Type B pancreatic cell (in vitro differentiated cells): ENCODE measurements at places on chromosomes 5 and 9. TPM values are rescaled to one million over a fixed set of nuclear protein-coding genes. Genes with fewer than 3 reads are reported as not detected.

SLIT3 gene
- total RNA-seq: 17.0 and 56.6 TPM in 2 replicates

DNA sequence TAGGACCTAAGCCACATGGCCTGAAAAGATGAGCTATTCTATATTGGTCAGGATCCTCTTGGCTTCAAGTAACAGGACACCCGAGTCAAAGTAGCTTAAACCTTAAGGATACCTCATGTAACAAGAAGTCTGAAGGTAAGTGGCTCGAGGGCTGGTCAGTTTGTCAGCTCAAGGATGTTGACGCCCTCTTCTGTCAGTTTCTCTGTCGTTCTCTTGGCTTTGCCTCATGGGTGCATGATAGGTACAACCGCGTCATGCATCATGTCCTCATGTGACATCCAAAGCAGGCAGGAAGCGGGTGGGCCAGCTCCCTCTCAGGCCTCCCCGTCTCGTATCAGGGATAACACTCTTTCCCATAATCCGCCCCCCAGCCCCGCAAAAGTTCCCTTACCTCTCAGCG lies 22.1 kb upstream of the TCERG1 start:
- H3K4me3 ChIP-seq: no peak overlapping the region
- H3K27me3 ChIP-seq: peaks cover 38% of the 10 kb centered on the region
- no peaks in the 10 kb centered on the region for H3K4me1 ChIP-seq
- no peak overlapping the region for H3K27ac ChIP-seq
- no peak for DNase-seq

DNA sequence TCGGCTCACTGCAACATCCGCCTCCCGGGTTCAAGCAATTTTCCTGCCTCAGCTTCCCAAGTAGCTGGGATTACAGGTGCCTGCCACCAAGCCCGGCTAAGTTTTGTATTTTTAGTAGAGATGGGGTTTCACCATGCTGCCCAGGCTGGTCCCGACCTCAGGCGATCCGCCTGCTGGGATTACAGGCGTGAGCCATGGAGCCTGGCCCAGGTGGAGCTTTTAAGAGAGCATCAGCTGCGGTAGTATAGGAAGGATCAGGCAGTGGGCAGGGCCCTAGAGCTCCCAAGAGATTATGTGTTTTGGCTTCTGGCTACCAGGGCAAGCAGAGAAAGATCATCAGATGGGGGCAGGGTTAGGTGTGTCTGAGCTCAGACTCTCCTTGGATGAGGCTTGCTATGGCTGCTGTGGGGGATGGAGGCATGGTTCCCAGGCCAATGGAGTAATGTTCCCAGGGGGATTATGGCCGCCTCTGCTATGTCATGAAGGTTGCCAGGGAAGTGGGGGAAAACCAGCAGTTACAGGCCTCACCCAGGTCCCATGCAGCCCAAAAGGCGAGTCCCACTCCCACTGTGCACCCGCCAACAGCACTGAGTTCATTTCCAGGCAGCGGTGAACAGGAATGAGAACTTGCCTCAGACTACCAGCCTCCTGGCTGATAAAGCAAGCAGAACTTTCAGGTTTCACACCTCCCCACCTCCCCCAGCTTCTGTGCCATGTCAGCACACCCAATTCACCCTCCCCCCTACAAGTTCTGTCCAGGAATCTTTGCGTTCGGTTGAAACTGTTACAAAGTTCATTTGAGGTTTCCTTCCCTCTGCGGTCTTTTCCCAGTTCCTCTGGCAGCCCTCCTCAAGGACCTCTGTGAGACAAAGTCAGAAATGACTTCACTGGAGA lies 507.6 kb downstream of the SPATA31D1 start:
- DNase-seq: no peak
- H3K27me3 ChIP-seq: peaks cover 13% of the 10 kb centered on the region
- no peak overlapping the region for H3K4me3 ChIP-seq
- peaks cover 10% of the 10 kb centered on the region for H3K4me1 ChIP-seq
- H3K27ac ChIP-seq: no peak overlapping the region

NIM1K gene
- 0.43 and 0.67 TPM in 2 replicates for total RNA-seq

FBP1 gene
- total RNA-seq: 25.9 and 35.9 TPM in 2 replicates

CYLC2 gene
- total RNA-seq: not detected in 2 replicates

- peak within 1 kb of the TSS; percentile 95 for H3K4me3 ChIP-seq
- peak within 1 kb of the TSS; percentile 91 for H3K27ac ChIP-seq
- H3K36me3 ChIP-seq: peaks cover 30% of the 10 kb centered on the region
- DNase-seq: peak; percentile 79
- H3K4me1 ChIP-seq: peaks cover 9% of the 10 kb centered on the region
These were observed at the start of gene PCDHA4 for GRCh38 chr5:140806834-140807775. Gene PCDHA4 (plus strand): TSS chr5:140807068.

PCDHA9 gene
- 1.5 and 2.5 TPM in 2 replicates for total RNA-seq

DNA sequence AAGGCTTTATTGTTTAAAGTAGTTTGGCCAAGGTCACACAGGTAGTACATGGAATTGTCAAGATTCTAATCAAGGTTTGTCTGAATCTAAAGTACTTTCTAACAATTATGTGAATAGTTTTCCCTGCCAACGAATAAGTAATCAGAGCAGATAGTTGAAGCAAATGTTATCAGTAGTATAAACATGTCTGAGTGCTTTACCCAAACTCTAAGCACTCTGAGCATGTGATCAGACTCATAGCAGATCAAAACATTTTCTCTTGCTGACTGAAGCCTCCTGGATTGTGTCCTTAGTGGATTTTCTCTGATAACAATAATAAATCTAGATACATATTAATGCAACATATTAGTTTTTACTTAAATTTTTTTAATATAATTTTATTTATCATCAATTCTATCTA lies 995.0 kb downstream of the EFNA5 start:
- no peak overlapping the region for H3K27ac ChIP-seq
- H3K4me1 ChIP-seq: no peaks in the 10 kb centered on the region
- no peak for DNase-seq
- no peaks in the 10 kb centered on the region for H3K27me3 ChIP-seq
- no peak overlapping the region for H3K4me3 ChIP-seq

CCL28 gene
- total RNA-seq: 2.0 TPM in 1 of 2 replicates, not detected in the other

GRCh38 chr5:145775893-145776444 lies 59.2 kb downstream of the PRELID2 start:
- no peak overlapping the region for H3K27ac ChIP-seq
- H3K4me3 ChIP-seq: no peak overlapping the region
- H3K4me1 ChIP-seq: peaks cover 11% of the 10 kb centered on the region
- H3K27me3 ChIP-seq: no peaks in the 10 kb centered on the region

DNA sequence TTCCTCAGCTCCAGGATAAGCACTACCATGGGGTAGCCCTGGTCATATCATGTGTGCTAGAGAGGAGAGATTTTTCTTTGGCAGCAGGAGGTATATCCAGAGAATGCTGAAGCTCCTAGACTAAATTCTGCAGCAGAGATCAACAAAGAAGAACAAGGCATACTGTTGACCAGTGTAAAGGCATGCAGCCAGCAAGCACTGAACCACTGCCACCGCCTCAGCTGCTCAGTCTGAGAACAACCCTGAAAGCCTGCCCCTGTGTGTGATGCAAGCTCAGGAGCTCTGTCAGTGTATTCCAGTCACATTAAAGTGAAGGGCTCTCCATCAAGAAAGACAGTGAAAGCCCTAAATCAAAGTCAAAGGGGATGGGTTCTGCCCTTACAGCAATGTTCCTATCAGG lies 439.5 kb upstream of the CD180 start:
- H3K4me1 ChIP-seq: peaks cover 10% of the 10 kb centered on the region
- H3K27me3 ChIP-seq: no peaks in the 10 kb centered on the region
- H3K27ac ChIP-seq: no peak overlapping the region

- peaks cover 5% of the 10 kb centered on the region for H3K4me1 ChIP-seq
- H3K27me3 ChIP-seq: peaks cover 12% of the 10 kb centered on the region
- DNase-seq: no peak
- no peak overlapping the region for H3K4me3 ChIP-seq
- no peak overlapping the region for H3K27ac ChIP-seq
These were observed 29.5 kb upstream of the ARHGAP26 start for GRCh38 chr5:142740474-142741242.

- H3K4me3 ChIP-seq: peak overlapping the region; percentile 42
- no peaks in the 10 kb centered on the region for H3K27me3 ChIP-seq
- H3K36me3 ChIP-seq: peaks cover 3% of the 10 kb centered on the region
These were observed 174.3 kb upstream of the RORB start for GRCh38 chr9:74322661-74323314.

FBXL7 gene
- total RNA-seq: 3.8 and 21.3 TPM in 2 replicates

DNA sequence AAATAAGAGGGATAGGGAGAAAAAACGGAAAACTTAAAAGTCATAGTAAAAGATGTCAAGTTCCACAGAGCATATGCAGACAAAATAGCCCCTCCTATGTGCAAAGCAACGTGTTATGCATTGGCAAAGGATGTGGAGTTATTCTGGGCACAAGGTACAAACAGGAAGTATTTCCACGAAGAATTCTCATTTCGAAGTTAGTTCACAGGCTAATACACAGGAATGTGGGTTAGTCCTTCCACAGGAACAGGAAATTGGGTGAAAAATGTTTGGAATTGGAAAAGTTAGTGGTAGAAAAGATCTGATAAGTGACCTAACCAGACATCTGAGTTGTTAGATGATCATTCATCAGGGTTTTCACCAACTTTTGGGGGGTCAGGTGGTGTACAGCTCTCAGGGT lies 326.6 kb downstream of the EBF1 start:
- H3K36me3 ChIP-seq: peaks cover 4% of the 10 kb centered on the region
- H3K4me3 ChIP-seq: no peak overlapping the region
- H3K27me3 ChIP-seq: peaks cover 4% of the 10 kb centered on the region
- no peak overlapping the region for H3K27ac ChIP-seq
- peaks cover 15% of the 10 kb centered on the region for H3K4me1 ChIP-seq
- DNase-seq: no peak

GRCh38 chr5:39381376-39381775 lies 17.1 kb upstream of the C9 start:
- no peak for DNase-seq
- peaks cover 2% of the 10 kb centered on the region for H3K4me1 ChIP-seq

GRCh38 chr9:94919376-94920098 lies 193.0 kb downstream of the AOPEP start:
- peak overlapping the region; percentile 78 for H3K4me3 ChIP-seq
- DNase-seq: no peak
- H3K27me3 ChIP-seq: no peaks in the 10 kb centered on the region
- no peaks in the 10 kb centered on the region for H3K36me3 ChIP-seq
- H3K27ac ChIP-seq: peak overlapping the region; percentile 87

- peaks cover 4% of the 10 kb centered on the region for H3K4me1 ChIP-seq
- peaks cover 12% of the 10 kb centered on the region for H3K36me3 ChIP-seq
- H3K27ac ChIP-seq: no peak overlapping the region
- no peak overlapping the region for H3K4me3 ChIP-seq
- no peak for DNase-seq
- peaks cover 13% of the 10 kb centered on the region for H3K27me3 ChIP-seq
These were observed 79.1 kb upstream of the GPR151 start for GRCh38 chr5:146595088-146595487.

MELK gene
- 19.8 and 35.8 TPM in 2 replicates for total RNA-seq

GRCh38 chr5:14258840-14259239 lies 115.7 kb downstream of the TRIO start:
- peaks cover 68% of the 10 kb centered on the region for H3K4me1 ChIP-seq
- no peaks in the 10 kb centered on the region for H3K27me3 ChIP-seq
- H3K36me3 ChIP-seq: peaks cover 9% of the 10 kb centered on the region
- no peak overlapping the region for H3K27ac ChIP-seq
- no peak overlapping the region for H3K4me3 ChIP-seq

DNA sequence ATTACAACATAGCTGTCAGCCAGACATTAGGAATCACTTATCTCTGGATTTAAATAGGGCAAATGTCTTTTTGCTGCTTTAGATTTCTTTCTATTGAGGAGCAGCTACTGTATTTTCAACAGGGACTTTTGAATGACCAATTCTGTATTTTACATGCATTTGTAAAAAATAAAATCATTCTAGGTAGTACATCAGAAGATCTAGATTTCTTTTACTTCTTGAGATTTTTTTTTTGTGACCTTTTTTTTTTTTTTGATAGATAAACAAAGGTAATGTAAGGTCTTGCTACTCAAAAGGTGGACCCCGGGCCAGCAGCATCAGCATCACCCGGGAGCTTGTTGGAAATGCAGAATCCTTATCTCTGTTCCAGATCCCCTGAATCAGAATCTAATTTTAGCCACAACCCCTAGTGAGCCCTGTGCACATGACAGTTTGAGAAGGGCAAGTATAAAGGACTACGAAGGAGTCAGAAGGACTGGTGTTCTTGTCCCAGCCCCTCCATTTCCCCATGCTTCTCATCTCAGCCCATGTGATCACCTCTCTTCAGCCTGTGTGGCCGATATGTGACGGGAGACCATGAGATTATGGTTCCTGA lies 37.7 kb upstream of the CKMT2 start:
- H3K36me3 ChIP-seq: no peaks in the 10 kb centered on the region
- H3K4me3 ChIP-seq: peak overlapping the region; percentile 51
- peaks cover 27% of the 10 kb centered on the region for H3K4me1 ChIP-seq
- H3K27ac ChIP-seq: no peak overlapping the region
- H3K27me3 ChIP-seq: peaks cover 31% of the 10 kb centered on the region

CBY3 gene
- total RNA-seq: not detected in 2 replicates

DNA sequence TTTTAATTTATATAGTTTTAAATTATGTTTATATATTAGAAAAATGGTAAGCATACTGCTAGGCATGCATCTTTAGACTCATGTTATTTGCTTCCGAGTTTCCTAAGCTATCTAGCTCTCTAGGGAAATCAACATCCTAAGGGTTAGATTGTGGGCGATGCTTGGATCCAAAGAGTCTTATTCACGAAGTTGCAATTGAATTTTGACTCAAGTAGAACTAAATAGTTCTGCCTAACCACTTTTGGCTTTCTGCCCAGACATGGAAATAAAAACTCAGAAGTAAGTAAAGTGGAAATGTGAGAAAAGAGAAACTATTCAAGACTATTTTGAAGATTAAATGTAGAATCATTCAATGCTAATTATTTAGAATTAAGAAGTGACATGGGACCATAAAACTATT lies 440.4 kb downstream of the CDH18 start:
- no peak overlapping the region for H3K4me3 ChIP-seq
- peaks cover 3% of the 10 kb centered on the region for H3K4me1 ChIP-seq
- no peak overlapping the region for H3K27ac ChIP-seq
- DNase-seq: no peak
- H3K36me3 ChIP-seq: no peaks in the 10 kb centered on the region
- H3K27me3 ChIP-seq: no peaks in the 10 kb centered on the region

- H3K27ac ChIP-seq: no peak overlapping the region
- H3K36me3 ChIP-seq: no peaks in the 10 kb centered on the region
- H3K4me3 ChIP-seq: no peak overlapping the region
- peaks cover 3% of the 10 kb centered on the region for H3K27me3 ChIP-seq
- DNase-seq: no peak
These were observed 64.4 kb upstream of the POU5F2 start for GRCh38 chr5:93805616-93806379.

GRXCR2 gene
- 0.24 TPM in 1 of 2 replicates, not detected in the other for total RNA-seq

NCBP1 gene
- total RNA-seq: 41.8 and 44.4 TPM in 2 replicates

DNA sequence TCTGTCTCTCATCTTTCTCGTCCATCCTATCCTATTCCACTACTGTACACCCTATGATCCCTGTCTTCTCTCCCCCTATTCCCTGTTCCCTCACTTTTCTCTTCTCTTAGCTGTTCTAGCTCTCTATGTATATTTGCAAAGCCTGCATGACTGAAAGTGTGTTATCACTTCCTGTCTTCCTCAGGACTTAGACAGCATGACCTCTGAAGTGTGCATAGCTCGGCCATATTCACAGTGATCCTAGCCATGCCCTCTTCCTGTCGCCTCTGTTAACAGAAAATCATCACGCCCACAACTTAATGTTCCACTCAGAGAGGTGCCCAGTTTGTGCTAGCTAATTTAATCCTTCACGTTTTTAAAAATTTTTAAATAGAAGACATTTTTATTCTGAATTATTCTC lies 35.8 kb upstream of the CDH6 start:
- H3K4me1 ChIP-seq: peaks cover 10% of the 10 kb centered on the region
- no peak for DNase-seq
- H3K36me3 ChIP-seq: no peaks in the 10 kb centered on the region
- H3K4me3 ChIP-seq: no peak overlapping the region
- H3K27ac ChIP-seq: no peak overlapping the region

GRCh38 chr5:52956014-52956413 lies 33.1 kb upstream of the ITGA2 start:
- no peak for DNase-seq
- no peak overlapping the region for H3K27ac ChIP-seq
- no peaks in the 10 kb centered on the region for H3K36me3 ChIP-seq
- H3K27me3 ChIP-seq: no peaks in the 10 kb centered on the region
- no peaks in the 10 kb centered on the region for H3K4me1 ChIP-seq
- no peak overlapping the region for H3K4me3 ChIP-seq

EPB41L4B gene
- total RNA-seq: 14.4 and 29.1 TPM in 2 replicates
